ENCODE measurements at places on chromosomes 5 and 9. TPM values are rescaled to one million over a fixed set of nuclear protein-coding genes. Genes with fewer than 3 reads are reported as not detected.

Gene ECSCR
- total RNA-seq: 20.9 TPM

Gene MINAR2
- total RNA-seq: not detected

Gene IL33
- total RNA-seq: 27.1 TPM

Gene CTNNAL1
- total RNA-seq: 78.2 TPM

Gene DAB2IP
- 50.7 TPM for total RNA-seq
